ENCODE measurements at places on chromosomes 5 and 9.

DNA sequence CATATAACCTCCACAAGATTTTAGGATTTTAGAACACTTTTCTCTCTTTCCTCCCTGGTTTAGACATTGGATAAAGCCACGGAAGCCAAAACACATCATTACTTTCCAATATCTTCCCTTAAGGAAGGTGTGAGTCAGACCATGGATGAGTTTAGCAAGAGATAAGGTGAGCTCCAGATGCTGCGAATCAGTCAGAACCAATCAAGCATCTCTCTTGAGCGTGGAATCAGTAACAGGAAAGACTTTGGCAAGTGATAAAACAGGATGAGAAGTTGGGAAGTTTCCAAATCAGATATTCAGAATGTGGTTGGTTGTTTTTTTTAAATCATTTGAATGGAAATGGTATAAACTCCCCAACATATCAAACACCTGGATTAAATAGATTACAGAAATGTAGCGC lies 397.8 kb downstream of the EFNA5 start:
- DNase-seq, result no peak

DNA sequence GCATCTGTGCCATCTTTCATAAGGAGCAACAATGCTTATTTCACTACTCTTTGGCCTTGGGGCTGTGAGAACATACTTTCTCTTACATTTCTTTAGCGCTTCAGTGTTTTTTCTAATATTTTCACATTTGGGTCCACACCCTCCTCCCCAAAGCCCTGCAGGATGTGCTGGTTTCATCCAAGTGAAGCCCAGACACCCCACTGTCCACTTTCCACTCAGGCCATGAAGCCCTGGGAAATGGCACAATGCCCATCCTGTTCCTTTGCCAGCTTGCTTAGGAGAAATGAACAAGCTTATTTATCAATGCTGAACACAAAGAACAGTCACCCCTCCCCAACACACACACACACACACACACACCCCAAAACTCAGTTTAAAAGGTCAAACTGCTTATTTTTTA lies 17.3 kb upstream of the TMOD1 start:
- no peak for DNase-seq

- DNase-seq, result no peak
Measured at GRCh38 chr5:78670701-78671269, 22.2 kb upstream of the LHFPL2 start.

DNA sequence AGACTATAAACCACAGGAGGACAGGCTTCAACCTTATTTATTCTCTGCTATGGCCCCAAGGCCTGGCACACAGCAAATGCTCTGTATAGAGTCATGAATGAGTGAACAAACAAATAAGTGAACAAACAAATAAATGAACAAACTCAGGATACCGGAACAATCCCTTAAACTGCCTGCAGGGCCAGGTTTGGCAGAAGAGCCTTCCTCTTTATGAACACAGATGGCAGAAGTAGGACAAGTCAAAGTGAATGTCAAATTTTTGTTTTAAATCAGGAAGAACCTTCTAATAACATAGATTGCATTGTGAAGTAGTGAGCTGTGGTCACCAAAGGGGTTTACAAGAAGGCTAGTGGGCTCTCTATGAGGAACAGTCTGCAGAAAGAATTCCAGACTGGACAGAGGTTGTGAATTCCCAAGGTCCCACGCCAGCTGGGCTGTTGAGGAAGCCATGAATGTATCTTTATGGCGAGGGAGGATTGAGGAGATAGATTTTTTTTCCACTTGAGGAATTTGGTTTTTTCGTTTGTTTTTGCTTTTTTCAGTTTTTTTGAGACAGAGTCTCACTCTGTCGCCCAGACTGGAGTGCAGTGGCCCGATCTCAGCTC lies 30.3 kb upstream of the STING1 start:
- DNase-seq, result peak; percentile 50

GRCh38 chr5:18772475-18772874 lies 1138.2 kb downstream of the TAF11L14 start:
- DNase-seq, result no peak

GRCh38 chr9:14706530-14707140 lies 13.4 kb upstream of the ZDHHC21 start:
- DNase-seq, result no peak

GRCh38 chr5:108238936-108239887 lies 142.7 kb downstream of the FBXL17 start:
- no peak for DNase-seq

DNA sequence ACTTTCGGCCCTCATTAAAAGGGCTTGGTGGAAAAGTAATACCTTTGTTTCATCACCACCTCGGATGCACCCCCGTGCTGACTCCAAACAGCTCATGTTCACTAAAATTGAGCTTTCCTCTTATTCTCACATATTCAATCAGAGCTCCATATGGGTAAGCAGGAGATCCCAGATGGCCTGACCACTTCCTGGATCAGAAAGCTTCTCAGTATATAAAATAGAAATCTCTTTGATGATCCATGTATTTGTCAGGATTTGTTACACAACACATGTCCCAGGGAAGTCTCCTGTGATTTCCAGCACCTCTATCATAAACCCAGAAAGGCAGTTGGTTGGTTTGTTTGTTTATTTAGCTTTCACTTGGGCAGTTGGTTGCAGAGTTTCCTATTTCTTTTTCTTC lies 402.0 kb downstream of the MLLT3 start:
- no peak for DNase-seq

GRCh38 chr5:84260140-84260539 lies 124.5 kb downstream of the EDIL3 start:
- no peak for DNase-seq

- DNase-seq, result no peak
Measured at GRCh38 chr9:129451089-129451656, 169.7 kb downstream of the C9orf50 start.

GRCh38 chr9:113349445-113350094 lies at the start of gene BSPRY:
Gene BSPRY, plus strand, starts transcription at chr9:113349541. Its CDS starts 39 bp downstream, at chr9:113349580.
- no peak for DNase-seq

All from suppressor macrophage (primary cell).